ENCODE measurements at places on chromosomes 3 and 15.

DNA sequence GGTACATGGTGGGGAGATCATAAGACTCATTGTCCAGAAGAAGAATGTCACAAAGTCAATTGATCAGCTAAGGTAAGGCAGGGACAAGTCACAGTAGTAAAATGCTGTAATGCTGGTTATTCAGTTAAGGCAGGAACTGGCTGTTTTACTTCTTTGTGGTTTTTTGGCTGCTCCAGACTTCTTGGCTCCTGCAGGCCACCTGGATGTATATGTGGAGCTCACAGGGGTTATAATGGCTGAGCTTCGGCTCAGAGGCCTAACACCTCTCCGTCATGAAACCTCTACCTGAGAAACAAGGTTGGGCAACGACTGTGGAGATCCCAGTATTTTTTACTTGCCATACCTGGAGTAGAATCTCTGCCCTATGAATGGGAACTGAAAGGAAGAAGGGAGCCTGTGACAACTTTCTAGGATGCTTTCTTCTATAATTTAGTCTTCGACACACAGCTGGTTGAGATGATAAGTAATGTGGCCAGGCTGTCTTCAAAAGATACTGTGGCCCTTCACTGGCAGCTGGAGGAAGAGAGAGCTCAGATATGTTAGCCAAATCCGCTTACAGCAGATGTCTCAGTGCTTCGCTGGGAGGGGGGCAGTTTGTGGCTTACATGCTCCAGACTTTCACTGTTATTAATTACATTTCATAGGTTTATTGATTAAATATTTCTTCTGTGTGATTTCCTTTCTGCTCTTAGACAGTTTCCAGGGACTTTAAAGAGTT is 887.8 kb downstream of the IGSF11 start:
- no peak for DNase-seq

DNA sequence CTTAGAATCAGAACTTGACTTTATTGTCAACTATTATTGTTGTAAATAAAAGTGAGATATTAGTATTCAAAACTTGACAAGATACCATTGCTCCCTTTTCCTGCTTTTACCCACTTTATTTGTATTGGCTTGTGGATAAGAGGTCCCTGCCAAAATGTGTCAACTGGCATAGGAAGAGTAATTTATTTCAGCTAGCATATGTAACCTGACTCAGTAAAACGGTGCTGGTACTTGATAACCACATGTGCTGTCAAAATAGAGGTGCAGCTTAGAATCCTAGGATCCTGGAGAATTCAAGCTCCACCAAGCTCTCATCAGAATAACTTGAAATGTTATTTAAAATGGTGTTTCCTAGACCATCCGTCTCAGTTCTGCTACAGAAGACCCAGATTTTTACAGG is 90.2 kb upstream of the TGFBR2 start:
- no peak for DNase-seq

- no peak for DNase-seq
These were observed 163.0 kb downstream of the OCA2 start for GRCh38 chr15:27936164-27936563.

GRCh38 chr3:46778101-46778500 is 60.4 kb upstream of the PRSS50 start:
- no peak for DNase-seq

GRCh38 chr3:8186213-8186612 is 315.4 kb upstream of the LMCD1 start:
- no peak for DNase-seq

DNA sequence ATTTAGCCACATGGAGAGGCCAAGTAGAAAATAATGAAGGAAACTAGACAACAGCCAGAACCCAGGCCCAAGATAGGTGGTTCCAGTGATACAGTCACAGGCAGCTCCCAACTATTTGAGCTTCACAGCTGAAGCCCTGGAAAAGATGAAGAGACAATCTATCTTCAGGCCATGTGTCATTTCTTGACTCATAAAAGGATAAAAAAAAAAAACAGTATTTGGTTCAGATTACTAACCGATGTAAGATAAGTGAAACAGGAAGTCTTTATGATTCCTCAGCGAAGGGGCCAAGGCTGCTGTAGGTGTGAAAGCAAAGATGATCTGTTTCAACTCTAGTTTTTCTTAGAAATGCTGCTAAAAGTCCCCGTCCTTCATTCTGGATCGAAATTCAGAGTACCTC is 394.6 kb downstream of the ZNF385D start:
- peak; percentile 19 for DNase-seq

DNA sequence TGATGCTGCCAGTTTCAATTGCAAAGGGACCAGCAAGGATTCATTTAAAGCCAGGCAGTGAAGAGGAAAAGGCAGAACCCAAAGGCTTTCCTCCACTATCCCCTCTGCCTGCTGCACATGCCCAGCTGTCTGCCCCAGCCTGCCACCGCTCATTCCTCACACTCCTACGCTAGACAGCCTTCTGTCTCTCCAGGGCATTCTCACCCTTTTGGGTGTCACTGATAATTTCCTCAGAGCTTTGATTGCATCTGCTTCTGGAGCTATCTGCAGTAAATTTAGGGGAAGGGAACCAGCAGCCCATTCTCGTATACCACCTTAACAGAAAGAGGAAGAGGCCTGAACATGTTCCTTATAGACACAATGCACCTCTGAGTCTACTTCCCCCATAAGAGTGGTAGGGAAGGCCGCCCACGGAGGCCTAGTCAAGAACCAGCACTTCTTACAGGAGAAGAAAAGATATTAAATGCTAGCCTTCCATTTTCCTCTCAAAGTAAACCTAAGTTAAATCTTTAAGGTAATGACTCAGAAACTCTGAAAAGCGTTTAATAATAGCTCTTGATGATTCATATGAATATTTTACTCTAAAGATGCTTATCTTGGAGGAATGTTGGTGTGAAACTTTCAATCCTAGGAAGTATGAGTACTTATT is 20.9 kb downstream of the NUDT16 start:
- no peak for DNase-seq

GRCh38 chr15:43105077-43105736 is 631 bp downstream of the UBR1 start:
- no peak for DNase-seq

DNA sequence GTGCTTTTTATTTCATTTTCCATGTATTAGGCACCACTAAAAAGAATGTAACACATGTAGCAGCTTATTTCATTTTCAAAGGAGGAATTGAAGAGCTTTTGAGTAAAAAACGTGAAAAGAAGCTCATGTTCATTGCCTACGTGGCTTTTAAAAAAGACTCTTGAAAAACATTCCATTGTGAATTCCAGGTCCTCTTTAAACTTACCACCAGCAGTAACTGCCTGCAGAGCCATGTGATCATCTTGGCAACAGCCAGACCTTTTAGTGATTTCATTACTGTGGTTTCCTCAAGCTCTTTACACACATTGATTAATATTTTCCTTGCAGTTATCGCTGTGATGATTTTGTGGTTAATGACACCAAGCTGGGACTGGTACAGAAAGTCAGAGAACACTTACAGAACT is 43.8 kb upstream of the FBXL22 start:
- DNase-seq, result peak; percentile 92

DNA sequence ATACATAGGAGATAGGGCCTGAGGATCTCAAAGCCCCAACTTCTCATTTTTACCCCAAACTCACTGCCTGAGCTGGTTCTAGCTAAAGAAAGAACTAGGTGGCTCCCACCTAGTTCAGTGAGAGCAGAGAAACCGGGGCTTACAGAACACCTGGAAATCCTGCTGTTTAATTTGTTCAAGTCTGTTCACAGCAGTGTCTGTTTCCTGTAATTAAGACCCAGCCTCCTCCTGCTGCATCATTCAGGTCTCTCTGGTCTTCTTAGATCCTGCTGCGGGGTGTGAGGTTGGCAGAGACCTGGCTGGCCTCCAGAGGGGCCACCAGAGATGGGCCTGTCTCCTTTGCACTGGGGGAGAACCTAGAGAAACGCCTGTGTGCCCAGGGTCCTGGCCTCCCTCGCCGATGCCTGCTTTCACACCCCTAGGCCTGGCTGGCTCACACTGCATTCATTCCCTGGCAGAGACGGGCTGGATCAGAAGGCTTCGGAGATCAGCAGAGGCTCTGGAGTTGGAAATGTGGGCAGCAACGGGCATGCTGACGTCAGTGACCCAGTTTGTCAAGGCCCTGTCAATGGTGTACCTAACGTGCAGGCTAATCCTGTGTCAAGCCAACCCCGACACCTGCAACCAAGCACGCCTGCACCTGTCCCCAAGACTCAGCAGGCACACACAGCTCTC is 4.9 kb upstream of the CHRNA3 start:
- DNase-seq, result no peak

DNA sequence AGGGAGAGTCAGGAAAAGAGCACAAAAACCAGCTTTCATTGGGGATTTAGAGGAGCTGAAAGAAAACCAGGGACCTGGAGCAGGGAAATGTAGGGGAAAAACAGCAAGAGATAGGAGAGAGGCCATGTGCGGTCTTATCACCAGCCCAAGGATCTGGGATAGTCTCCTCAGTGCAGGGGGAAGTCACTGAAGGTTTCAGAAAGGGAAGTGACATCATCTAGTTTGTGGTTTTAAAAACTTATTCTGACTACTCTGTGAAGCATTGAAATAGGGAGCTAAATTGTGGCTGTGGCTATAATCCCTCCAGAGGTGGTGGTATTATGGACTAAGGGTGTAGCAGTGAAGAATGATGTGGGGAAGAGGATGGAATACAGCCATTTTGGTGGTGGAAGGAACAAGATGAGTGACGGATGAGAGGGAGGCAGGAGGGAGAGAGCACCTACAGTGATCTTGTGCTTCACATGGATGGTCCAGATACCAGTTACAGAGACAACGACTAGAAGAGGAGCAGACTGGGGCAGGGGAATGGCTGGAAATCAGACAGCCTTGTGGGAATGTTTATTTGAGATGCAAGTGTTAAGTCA is 72.7 kb downstream of the HMG20A start:
- no peak for DNase-seq

DNA sequence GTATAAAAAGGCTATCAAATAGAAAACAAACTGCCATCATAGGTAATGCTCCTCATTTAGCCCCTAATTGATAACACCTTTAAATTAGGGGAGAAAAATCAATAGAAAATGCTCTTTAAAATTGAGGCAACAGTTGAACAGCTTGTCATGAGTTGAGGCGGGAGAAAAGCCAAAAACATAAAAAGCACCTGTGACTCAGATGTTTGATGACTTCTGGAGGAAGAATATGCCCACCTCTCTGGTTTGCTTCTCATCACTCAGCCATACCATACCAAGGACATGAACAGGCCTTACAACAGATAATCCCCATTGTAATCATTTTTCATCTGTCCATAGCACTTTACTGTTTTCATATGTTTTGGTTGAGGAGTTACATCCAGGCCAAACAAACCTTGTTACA is 246.0 kb downstream of the MYRIP start:
- DNase-seq, result no peak

- no peak for DNase-seq
These were observed at the start of gene IGDCC3 for GRCh38 chr15:65377976-65378366. IGDCC3 (minus strand) TSS chr15:65378002; CDS start chr15:65377788, 214 bp downstream.

DNA sequence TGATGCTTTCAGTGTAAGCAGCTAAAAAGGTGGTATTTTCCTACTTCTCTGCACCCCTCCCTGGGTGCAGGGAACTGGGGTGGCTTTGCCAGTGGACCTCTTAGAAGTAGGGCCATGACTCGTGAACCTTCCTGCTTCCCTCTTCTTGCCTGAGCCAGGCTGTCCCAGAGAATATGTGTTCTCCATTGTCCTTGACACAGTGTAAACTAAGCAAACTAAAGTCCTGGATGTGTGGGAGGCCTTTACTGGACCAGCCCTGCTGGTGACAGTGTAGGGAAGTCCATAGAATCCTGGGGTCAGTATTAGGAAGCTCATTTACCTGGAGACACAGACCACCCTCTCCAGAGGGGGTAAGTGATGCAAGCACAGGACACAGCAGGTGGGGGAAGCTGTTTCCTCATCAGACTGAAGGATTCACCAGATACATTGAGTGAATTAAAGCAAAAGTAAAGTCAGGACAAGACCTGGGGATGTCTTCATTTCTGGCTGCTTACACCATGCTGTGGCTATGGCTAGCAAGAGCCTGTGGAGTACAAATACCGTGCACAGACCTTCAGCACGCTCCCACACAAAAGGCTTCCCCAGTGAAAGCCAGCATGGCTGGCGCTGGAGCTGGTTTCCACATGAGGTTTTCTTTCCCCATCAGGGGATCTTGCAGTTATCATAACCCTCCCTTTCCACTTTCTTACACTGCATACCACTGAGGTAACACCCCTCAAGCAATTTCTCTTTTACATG is 64.8 kb upstream of the LPP start:
- no peak for DNase-seq

GRCh38 chr3:50572158-50572557 is 2.8 kb downstream of the HEMK1 start:
- DNase-seq, result peak; percentile 48

GRCh38 chr3:12425850-12426579 is 58.3 kb upstream of the TSEN2 start:
- DNase-seq, result no peak

DNA sequence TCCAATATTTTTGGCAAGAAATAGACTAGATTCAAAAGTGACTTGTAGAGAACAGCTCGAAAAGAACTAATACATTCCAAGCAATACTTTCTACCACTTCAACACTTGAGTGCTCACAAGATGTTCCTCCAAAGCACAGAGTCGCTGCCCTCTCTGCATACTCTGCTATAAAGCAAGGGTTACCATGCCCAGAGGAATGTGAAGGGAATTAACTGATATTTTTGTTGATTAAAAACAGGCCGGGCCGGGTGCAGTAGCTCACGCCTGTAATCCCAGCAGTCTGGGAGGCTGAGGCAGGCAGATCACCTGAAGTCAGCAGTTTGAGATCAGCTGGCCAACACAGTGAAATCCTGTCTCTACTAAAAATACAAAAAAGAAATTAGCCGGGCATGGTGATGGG is 57.6 kb upstream of the CSPG5 start:
- no peak for DNase-seq

DNA sequence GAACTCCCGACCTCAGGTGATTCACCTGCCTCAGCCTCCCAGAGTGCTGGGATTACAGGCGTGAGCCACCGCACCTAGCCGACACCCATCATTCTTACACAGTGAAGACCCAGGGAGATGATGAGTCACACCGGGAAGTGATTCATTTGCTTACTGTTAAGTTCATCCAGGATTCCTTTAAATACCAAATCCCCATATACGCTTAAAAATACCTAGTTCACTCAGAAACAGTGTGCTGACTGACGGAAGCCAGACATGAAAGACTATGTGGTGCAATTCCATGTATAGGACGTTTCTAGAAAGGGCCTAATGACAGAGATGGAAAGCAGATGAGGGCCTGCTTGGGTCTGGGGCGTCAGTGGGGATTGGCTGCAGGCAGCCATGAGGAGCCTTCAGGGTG is 75.2 kb downstream of the APBA2 start:
- DNase-seq, result no peak

DNA sequence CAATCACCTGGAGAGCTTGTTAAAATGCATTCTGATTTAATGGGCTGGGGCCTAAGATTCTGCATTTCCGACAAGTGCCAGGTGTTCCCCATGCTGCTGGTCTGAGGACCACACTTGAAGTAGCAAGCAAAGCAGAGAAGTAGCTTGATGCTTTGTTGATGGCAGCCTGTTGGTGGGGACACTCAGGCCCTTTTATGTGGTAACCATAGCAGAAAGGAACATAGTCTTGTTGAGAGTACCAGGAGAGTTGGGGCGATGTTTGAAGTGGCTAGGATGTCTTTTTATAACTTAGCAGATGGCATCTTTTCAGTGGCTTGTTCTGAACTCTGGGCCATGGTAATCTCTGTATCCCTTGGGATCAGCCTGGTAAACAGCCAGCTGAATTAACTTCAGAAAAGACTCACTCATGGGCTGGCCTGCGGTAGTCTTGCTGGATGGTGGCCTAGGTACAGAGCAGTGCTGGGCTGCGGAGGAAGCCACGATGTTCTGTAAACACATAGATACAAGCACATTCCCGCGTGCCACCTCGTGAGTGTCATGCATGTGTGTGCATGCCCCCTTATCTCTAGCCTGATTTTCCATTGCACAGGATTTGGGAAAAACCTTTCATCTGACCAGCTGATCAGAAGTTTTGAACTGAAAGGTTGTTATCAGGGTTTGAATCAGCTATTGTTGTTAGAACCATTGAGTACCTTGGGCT is 292.4 kb upstream of the LRRFIP2 start:
- DNase-seq, result no peak
